ENCODE measurements at places on chromosomes 3 and 15. TPM values are rescaled to one million over a fixed set of nuclear protein-coding genes. Genes with fewer than 3 reads are reported as not detected.

DNA sequence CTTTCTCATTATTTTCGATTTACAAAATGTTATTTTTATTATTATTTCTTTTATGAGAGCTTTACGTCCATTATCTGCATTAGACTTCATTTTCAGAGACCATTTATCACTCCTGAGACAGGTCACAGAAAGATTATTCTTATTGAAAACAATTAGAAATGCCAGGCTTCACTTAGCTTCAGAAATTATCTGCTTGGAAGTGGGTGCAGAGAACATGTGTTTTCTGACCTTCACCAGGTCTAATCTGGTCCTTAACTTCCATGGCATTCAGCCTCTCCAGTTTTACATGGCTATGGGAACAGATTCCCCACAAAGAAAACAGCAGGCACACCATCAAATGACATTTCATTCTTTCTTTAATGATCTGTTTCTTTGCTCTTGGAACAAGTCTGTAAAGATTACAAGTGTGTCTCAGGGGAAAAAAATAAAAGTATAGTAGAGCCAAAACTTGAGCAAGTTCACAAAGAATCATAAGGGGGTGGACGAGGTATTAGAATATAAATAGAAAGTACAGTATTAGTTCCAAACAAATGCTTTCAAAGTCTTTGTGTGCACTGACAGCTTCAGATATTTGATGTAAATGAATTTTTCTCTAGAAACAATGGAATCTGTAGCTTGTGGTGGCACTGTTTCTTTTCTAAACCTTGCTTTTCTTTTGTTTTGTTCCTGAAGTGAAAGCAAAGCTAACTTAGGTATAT, 294.2 kb upstream of the MEIS2 start:
- no peak for DNase-seq

Gene GRAMD2A
- total RNA-seq = not detected

Gene C3orf52
- 2.5 TPM for total RNA-seq

Gene MINAR1
- total RNA-seq = 0.03 TPM

DNA sequence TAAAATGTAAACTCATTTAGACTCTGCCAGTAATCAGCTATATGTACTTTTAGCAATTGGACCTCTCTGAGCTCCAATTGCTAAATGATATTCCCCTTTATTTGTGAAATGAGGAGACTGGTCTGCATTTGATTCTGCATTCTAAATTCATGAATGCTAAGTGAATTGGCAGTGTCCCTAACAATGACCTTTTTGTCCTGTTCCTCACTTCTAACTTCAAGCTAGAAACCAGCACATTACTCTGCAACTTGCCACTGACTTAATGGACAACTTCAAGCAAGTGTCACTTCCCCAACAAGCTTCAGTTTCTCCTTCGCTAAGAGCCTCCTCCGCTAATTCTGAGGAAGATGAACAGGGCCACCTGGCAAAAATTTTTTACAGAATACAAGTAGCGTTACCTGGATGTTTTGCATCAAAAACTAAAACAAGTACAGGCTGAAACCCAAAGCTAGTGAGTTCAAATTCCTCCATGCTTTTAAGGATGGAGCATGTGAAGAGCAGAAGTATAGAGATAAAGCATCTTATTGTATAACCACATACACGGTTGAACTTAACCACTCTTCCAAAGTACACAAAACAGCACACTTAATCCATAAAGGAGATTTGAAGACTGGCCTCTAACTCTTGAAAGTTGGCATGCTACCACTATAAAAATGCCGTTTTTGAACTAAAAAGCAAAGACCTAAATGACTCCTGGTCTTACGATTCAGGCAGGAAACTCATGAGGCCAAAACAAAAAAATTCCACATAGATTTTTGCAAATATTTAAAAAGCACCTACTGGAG, 207.6 kb downstream of the MAGI1 start:
- DNase-seq = no peak

DNA sequence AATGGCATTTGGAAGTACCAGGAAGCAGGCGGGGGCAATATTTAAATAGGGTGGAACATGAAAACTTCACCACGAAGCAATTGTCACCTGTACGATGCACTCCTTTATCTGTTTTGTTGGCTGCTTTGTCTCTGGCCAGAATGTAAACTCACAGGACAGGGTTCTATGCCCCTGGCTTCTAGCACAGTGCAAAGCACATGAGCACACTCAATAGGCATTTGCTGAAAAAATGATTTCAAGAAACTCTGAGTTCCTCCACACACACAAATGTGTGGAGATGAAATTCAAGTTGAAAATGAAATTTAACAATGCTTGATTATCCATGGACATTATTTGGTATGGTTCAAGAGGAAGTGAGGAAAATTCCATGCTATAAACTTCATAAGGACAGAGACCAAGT, 229.6 kb upstream of the FEZF2 start:
- no peak for DNase-seq

- DNase-seq = no peak
Observed at GRCh38 chr15:82165948-82166376, 96.6 kb downstream of the EFL1 start.

DNA sequence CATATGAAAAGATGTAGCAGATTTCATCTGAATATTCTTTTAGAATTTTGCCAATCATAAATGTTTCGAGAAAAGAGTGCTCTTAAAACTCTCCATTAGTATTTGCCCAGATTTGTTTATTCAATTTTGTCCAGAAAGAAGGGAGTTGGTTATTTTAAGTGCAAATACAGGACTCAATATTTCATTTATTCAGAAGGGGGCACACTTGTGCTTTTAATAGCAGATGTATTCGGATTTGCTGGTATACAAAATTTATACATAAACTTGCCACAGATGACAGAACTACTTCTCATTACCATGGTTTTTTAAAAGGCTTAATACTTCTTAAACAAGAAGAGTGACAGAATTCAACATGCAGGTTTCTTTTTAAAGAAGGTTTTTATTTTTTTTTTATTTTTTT, 69.8 kb upstream of the GRM7 start:
- no peak for DNase-seq

DNA sequence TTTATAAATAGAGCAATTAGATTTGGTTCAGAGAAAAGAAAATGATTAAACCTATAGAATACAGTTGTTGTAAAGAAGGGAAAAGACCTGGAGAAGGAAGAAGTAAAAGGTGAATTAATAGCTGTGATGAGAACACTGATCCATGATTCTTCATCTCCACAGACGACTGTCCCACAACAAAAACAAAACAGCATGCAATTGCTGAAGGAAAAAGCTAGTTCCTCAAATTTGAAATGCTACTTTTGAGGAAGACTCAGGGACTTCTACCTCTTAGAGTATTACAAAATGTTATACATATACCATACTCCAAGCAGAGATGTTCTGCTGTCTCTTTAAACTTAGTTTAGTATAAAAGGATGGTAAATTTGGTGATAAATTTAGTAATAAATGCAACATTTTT, 21.5 kb downstream of the ALCAM start:
- no peak for DNase-seq

DNA sequence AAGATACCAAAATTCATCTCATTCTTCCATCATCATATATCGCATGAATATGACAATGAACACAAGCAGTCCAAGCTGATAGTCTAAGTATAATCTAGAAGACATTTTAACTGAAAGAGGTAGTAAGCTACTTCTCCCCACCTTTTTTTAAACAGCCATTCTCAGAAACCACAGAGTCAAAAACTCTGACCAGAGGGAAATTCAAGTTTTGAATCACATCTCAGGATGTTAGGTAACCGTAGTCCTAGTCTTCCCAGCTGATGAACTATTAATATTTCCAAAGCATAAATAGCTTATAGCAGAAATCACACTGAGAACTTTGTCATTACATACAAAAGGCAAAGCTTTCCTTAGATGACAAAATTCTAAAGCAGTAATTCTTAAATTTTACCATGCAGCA, 25.8 kb downstream of the NPTN start:
- DNase-seq = no peak

DNA sequence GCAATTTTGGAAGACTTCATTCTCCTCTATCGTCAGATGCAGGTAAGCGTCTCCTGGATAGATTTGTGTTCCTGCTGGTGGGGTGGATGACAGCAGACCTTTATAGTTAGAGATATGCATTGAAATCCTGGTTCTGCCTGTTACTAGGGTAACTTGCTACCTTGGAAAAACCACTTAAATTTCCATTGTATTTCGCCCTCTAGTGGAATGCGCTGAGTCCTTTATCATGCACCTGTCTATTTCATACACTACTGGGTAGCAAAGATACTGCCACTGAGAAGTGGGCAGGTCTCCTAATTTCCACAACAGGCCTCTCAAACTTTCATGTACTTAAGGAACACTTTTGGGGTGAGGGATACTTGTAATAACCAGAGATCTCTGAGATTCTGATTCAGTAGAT, 209.5 kb upstream of the SUCLG2 start:
- DNase-seq = no peak

Data from Right ventricle myocardium superior (tissue), 1 donor.